ENCODE measurements at places on chromosomes 12 and 14.

- no peak for DNase-seq
These were observed 724 bp upstream of the CS start for GRCh38 chr12:56300644-56301464.

DNA sequence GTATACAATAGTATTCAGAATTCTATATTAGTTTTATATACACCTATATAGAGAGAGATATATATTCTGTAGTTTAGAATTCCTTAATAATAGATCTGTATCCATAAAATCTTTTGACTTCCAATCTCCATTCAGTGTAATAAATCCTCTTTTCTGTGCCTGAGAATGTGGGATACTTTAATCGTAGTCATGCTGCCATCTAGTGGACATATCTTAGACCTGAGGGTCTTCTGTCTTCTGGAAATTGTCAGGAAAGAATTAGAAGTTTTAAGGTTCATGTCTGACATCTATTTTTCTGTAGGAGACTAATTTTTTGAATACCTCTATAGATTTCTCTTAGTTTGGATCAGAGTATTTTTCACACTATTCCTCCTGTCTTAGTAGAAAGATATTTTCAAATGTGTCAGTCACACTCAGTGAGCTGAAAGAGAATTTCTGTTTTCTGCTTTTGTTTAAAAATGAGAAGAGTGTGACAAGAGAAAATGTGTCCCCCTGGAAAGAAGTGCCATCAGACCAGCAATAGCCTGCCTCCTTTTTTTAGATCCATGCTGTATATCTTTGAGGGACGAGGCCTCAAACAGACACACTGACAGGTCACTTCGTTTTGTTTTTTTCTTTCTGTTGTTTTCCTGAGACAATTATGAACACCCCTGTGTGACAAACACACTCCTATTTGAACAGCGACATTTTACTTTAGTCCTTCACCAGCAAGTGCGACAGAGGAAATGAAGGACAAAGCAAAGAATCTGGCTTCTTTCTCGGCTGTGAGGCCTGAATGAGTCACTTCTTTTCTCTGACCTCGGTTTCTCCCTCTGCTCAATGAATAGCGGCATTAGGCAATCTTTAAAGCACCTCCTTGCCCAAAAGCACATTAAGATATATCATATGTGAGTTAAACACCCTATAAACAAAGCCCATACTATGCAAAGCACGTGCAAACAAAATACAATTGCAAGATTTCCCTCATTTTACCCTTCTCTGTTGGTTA, 96.3 kb downstream of the GALC start:
- DNase-seq, result peak; percentile 65

DNA sequence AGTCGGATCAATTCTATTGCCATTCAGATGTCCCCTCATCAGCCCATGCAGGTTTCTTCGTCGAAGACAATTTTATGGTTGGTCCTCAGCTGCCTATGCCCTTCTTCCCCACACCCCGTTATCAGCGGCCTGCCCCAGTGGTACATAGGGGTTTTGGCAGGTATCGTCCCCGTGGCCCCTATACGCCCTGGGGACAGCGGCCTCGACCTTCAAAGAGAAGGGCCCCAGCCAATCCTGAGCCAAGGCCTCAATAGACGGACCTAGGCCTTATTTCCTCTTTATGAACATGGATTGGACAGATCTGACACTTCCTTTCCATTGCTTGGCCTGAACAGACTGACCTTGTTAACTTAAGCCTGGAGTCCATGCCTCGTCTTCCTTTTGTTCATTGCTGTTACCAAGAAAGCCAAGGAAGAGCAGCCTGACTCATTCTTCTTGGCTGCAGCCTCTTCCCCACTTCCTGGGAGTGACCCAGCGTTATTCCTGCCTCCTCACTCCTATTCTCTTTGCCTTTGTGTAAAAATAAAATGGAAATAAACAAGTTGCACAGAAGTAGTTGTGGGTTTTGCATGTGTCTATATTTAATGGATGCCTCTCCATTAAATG, 156.5 kb upstream of the AMIGO2 start:
- DNase-seq, result no peak

GRCh38 chr14:90396341-90397339, at the start of gene CALM1:
Gene CALM1, plus strand, starts transcription at chr14:90397029. Its CDS starts 202 bp downstream, at chr14:90397231.
- DNase-seq, result no peak

DNA sequence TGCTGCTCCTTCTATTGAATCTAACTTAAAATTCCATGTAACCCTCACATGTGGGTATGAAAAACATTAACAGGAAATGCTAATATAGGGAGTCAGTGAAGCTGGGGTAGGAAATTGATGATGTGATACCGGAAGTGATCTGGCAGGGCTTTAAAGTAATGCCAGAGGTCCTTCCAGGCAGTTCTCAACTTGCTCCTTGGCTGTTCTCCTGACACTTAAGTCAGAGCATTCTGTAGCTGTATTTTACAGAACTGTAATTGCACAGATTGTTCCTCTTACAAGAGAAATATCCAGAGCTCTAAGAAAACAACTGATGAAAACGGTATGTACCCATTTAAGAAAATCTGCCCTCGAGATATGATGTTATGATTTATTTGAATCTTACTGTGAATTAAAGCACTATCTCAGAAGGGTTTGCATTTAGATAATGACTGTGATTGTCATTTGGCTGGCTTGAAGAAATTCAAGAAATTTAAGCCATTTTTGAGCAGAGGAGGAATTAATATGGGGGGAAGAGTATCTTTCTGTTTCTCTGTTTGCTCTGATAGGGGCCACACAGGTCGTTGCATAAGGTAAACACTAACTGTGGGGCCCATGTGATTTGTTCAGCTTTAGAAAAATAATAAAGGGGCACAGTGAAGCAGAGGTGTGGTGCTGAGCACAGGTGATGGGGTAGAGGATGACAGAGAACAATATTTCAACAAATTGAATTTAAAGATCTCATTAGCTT, 88.4 kb downstream of the BBS10 start:
- DNase-seq, result no peak

- no peak for DNase-seq
These were observed 12.8 kb upstream of the BMAL2 start for GRCh38 chr12:27319848-27320247.

DNA sequence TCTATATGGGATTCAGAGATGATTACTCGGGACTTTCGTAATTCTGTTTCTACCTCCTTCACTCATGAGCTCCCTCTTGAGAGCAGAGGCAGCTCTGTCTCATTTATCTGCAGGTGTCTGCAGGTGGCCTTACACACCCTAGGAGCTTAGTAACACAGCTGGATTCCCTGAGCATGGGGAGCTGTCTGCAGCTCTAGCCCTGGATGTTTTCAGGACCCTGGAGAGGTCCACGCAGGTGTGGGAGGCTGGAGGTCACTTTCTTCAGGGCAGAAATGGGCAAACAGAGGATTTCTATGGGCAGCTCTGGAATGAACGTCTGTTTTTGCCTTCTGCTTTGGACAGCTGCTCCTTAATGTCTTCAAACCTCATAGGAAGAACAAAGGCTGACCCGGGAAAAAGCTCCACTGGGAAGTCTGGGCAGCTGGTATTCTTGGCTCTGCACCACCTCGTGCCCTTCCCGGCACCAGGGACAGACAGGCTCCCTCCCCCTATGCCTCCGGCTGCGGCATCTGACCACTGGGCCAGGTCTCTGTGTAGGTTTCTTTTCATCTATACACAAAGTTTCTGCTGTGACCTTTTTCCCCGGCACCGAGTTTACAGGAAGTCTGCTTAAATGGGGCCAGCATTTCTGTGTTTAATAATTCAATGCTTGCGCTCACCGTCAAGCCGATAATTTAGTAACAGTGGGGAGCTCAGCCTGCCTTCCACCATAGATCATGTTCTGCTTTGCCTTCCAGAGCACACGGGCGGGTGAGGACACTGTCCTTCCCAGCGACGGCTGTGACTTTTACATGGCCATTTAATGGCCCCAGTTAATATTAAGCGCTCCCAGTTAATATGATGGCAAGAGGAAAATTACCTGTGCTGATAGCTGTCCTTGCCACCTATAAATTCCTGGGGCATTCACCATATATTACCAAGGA, 320.2 kb upstream of the SFSWAP start:
- DNase-seq, result no peak

GRCh38 chr12:47799357-47799955, 20.2 kb downstream of the HDAC7 start:
- DNase-seq, result no peak

- DNase-seq, result no peak
These were observed 124.7 kb downstream of the EPS8 start for GRCh38 chr12:15664491-15664890.

DNA sequence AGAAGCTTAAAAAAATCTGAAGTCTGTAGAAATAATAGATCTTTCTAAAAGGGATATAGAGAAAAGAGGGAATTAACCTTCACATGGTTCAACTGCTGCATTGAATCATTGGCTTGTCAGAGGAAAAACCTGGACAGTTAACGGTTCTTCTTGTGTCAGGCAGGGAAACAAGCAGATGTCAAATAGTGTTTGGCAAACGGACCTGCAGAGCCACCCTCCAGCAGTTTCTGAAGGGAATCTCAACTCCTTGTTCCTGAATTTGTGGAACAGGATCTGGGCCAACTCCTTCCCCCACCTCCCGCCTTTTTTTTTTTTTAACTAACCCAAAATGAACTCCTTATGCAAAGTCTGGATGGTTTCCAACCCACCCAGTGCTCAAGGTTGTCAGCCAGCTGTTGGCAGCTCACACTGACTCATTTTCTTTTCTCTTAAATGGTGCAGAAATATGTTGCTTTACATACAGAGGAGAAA, 187.3 kb downstream of the CAND1 start:
- no peak for DNase-seq

DNA sequence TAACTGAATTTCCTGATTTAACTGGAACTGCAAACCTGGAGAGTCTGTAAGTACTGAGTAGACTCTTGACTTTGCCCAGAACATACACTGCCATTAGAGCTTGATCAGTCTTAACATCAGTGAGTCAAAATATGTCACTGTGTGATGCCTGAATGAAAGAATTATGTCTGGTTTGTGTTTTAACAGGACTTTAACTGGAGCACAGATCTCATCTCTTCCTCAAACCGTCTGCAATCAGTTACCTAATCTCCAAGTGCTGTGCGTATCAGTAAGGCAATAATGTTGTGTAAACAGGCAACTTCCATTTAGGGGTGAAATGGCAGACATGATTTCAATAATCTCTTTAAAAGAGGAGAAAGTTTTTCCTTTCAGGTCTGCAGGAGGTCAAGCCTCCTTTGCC, 97.0 kb downstream of the ZFC3H1 start:
- no peak for DNase-seq

GRCh38 chr14:24850072-24850471, 199.9 kb downstream of the STXBP6 start:
- no peak for DNase-seq

DNA sequence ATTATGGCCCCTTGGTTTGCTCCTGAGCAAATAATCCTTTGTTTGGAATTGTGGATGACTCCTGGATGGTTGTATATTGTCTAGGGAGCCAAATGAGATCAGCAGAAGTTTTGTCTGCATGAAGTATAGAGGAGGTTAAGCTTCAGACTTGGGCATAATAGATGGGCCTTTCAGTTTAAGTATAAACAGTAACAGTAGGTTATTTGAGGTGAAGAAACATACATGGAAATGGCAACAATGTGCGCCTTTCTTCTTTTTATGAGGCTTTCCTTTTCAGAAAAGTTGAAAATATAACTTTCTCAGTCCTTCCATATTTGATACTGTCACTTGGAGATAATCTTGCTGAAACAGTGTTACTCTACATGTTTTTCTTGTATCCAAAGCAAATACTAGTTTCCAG, 63.7 kb upstream of the PPP1R12A start:
- no peak for DNase-seq

DNA sequence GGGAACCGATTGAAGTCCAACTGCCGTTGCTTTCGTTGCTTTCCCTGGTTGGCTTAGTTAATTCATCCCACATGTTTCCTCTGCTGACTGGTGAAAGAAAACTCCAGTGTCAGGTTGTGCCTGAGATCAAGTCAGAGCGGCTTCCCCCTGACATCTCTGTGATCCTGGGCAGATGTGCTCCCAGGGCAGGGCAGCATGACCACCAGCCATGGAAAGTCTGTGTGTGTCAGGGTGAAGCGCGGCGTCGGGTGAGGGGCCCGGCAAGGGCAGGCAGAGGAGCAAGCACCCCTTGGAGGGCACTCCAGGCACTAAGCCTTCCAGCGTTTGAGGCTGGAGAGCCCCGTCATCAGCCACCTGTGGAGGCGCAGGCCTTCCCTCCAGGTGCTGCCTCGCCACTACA, 54.5 kb upstream of the IGF1 start:
- DNase-seq, result no peak

GRCh38 chr12:64639466-64639865, 29.2 kb downstream of the RASSF3 start:
- no peak for DNase-seq

GRCh38 chr12:39378341-39378740, 64.6 kb downstream of the KIF21A start:
- DNase-seq, result no peak
